ENCODE measurements at places on chromosomes 7 and 10.

GRCh38 chr10:132506711-132507408, 30.7 kb upstream of the INPP5A start:
- DNase-seq = no peak

GRCh38 chr7:69625238-69625637, 27.0 kb downstream of the AUTS2 start:
- no peak for DNase-seq

DNA sequence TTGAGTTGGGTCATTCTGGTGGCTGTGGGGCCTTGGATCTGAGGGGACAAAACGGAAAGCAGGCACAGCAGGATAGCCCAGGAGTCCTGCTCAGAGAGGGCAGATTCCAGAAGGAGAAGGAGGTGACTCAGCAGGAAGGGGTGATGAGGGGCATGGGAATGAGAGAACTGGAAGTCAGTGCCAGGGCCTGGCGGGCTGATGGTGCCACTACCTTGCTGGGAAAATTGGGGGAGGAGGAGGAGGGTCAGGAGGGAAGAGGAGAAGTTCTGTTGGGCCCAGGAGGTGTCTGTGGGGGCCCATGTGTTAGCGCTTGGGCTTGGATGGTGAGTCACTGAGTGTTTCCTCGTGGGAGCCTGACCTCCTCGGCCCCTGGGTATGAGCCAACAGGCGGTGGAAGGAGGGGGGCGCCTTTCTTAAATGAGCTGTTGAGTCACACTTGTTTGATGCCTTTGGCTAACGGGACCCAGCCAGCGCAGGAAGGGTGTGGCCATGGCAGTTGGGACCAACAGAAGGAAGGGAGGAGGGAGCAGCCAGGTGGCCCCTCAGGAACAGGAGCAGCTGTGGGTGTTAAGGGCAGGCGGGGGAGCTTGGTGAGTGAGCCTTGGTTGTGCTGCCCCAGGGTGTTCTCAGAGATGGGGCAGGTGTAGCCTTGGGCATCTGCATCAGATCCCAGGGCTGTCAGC, 130.0 kb upstream of the BTBD16 start:
- no peak for DNase-seq

GRCh38 chr7:93884541-93884940, 6.0 kb downstream of the TFPI2 start:
- no peak for DNase-seq

DNA sequence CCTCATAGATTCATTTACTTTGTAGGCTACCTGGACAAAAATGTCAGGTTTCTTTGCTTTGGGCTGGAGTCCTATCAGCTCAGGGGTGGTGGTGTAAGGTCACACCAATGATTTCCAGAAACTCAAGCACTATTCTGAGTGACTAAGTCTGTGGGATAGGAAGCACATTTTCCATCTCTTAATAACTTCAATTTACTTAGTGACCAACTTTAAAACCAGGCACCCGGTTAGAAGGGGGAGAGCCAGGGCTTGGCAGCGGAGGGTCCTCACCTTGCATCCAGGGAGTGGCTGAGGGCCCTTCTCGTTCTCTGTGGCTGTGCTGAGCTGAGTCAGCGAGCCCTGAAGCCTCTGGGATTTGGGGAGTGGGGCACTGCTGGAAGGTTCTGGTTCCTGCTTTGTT, 6.7 kb downstream of the CHST3 start:
- no peak for DNase-seq

DNA sequence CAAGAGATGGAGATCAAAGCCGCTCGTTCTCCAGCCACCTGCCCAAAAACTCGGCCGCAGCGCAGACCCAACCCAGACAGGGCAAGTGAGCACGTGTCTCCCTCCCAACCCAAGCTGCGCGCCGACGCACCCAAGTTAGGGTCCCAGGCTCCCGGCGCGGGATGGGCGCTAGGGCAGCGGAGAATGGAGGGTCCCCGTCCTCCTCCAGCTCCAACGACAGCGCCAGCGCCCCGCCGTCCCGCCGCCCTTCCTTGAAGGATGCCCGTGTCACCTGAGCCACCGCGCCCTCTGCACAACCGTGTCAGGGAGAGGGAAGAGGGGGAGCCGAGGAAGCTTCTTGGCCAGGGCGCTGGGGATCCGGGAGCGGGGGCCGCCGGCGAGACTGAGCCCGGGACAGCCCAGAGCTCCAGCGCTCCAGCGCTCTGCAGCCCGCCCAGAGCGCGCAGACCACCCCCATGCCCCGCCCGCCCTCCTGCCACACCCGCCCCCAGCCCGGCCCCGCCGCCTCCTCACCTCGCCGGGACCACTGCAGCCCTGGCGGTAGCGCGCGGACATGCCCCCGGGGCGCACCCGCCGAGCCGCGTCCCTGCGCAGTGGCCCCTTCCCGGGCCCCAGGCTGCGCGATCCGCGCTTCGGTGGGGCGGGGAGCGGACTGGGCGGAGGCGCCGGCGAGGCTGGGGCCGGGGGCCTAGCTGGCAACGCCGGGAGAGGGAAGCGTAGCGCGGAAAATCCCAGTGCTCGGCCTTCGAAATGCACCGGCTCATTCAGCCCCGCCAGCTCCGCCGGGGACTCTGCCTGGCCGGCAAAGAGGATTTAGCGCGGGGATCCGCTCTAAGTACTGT, at the start of gene SLC16A12:
Gene SLC16A12 (minus strand): TSS at position 424 of the 842 bp plus-strand sequence. CDS start 73,016 bp downstream, outside the sequence.
- no peak for DNase-seq

DNA sequence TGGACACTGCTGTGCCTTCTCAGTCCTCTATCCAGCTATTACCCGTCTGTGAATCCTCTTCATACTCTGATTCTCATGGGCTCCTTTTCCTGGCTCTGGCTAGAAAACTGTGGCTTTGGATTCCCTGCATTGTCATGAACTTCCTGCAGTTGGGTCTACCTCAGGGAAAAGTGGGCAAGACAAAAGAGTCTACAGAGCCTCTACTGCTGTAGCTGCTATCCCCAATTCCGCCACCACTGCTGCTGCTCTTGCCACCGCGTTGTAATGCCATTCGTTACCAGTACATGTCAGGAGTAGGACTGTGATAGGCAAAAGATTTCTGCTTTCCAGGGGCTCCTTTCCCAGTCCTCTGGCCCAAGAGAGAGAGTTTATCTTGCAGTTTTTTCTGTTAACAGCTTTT, 23.9 kb upstream of the PPP1R17 start:
- DNase-seq = no peak

DNA sequence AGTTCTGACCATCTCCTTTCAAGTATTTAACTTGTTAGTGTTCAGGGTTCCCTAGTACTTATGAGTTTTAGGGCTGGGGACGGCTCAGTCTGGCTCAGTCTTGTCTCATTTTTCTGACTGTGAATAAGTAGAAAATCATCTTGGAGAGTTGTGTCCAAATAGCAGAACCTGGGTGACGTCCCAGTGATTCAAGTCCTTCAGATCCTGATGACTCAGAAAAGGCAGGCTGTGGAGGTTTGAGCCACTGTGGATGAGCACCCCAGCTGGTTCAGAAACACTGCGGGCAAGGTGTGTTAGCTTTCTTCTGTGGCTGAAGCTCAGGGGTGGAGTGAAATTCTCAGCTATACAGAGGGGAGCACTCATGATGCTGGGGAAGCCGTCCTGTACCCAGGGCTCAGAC, 154.4 kb upstream of the NPY start:
- DNase-seq = no peak

GRCh38 chr10:114647545-114648138, 10.4 kb downstream of the ABLIM1 start:
- no peak for DNase-seq

- no peak for DNase-seq
Observed at GRCh38 chr10:86840498-86840897, 84.1 kb downstream of the BMPR1A start.

DNA sequence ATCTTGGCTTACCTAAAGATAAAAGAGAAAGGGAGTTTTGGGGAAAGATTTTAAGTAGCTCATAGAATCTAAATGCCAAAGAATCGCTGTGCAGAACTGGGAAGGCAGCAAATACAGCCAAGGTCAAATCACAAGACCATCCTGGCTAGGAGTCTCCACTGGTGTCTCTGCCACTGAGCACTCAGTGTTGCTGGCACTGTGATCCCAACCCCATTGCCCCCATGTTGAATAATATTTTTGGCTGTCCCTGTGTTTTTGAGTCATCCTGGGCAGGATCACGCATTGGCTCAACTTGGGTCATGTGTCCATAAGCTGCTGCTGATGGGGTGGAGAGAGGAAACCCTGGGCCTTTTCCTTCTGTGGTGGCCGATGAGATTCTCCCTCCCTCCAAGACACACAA, 21.2 kb downstream of the TLX1 start:
- no peak for DNase-seq

DNA sequence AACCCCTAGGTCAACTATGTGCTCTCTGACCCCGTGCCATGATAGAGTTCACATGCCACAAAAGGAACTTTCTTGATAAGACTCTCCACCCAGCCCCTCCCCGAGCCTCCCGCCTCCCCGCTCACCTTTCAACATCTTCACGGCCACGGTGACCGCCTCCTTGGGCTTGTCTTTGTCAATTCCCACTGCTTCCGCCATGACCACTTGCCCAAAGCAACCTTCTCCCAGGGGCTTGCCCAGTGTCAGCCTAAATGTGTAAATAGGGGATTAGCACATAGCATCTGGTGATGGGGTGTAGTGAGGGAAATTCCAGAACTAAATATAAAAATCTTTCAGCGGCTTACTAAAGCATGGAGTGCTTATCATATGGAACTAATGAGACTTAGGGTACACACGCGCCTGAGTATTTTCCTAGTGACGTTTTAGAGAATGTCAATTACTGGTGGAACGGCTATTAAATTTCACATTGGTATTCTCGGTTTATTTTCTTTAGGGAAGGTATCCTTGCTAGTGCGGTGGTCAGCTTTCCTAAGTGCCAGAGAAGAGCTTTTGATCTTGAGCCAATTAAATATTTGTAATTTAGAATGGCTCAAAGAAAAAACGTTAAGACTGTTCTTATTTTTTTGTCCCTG, 97.4 kb downstream of the FGFR2 start:
- DNase-seq = no peak

- no peak for DNase-seq
Observed at GRCh38 chr10:96276831-96277230, 5.5 kb upstream of the BLNK start.

DNA sequence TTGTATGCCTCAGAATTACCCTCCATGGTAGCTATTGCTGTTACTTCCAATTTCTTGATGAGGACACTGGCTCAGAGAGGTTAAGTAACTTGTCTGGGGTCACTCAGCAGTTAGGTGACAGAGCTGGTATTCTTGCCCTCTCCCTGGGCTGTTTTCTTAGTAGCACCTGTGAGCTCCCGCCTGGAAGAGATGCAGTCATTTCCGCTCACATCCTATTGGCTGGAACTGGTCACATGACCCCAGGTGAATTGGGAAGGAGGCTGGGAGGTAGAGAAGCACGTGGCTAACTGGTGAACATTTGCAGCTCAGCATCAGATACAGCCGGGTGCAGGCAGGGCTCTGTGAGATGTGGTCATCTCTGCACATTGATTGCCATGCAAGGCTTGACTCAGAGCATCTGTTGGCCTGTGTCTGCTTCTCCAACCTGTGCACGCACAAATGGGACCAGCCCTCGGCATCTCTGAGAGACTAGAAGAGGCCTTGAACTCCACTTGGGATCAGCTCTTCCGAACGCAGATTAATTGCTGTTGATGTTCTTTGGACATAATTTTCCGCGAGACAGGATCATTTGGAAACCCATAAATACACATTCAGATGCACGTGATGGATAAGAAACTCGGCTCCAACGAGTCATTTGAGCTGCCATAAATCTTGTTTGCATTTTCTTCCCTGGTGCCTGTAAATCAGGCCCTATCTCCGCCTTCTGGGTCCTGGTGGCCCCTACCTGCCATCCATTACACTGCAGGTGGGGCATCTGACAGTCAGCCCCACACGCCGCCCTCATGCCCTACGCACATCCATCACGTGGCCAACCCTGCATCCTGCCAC, 42.8 kb downstream of the MYL10 start:
- no peak for DNase-seq

GRCh38 chr7:74262639-74263398, 8.6 kb upstream of the RFC2 start:
- DNase-seq = no peak

GRCh38 chr10:110700947-110701616, 56.9 kb downstream of the RBM20 start:
- no peak for DNase-seq

- no peak for DNase-seq
Observed at GRCh38 chr10:17820943-17821342, 11.8 kb downstream of the MRC1 start.

- DNase-seq = no peak
Observed at GRCh38 chr10:55747244-55747643, 613.8 kb downstream of the ZWINT start.

DNA sequence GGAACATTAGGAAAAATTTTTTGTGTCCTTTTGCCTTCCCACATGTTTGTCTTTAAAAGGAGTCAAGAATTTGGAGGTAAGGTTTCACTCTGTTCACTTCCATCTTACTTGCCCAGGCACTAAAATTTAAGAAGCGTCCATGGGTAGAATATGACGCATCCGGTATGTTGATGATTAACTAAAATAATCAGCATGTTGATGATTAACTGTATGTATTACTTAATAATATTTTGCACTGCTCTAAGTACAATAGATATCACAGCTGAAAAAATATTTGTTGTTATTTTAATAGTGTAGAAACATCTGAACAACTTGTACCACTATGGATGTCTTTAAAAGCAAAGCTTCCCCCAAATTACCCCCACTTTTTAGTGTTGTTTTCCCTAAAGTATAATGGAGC, 11.5 kb downstream of the ANKRD22 start:
- DNase-seq = no peak

- DNase-seq = no peak
Observed at GRCh38 chr7:5383314-5384098, 40.1 kb downstream of the TNRC18 start.

- DNase-seq = no peak
Observed at GRCh38 chr10:78849115-78849514, 219.7 kb upstream of the ZMIZ1 start.

GRCh38 chr7:50226145-50226544, 78.4 kb upstream of the IKZF1 start:
- DNase-seq = no peak

DNA sequence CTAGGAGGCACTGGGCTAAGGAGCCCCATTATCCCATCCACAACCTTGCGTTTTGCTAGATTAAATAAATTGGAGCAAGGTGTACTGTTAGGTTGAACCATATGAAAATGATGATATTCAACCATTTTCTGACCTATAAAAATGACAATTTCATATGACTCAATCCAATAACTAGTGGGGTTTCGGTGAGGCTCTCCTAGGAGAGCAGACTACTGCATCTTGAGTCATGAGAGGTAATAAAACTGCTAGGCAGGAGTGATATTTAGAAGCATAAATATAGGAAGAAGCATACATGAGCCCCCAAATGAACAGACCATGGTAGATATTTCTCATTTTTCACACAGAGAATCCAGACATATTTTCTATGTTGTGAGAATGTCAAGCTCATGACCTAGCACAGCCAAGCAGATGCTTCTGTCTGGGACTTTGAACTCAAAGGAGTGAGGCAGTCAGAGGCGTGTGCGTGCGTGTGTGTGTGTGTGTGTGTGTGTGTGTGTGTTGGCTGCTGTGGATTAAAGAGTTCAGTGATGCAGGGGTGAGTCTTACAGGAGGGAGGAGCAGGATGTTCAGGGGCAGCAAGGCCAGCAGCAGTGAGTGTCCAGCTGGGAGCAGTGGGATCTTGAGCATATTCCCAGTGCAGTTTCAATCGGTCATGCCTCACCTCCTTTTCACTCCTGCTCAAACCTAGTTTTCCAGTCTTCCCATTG, 17.8 kb upstream of the WDR11 start:
- DNase-seq = no peak

- DNase-seq = no peak
Observed at GRCh38 chr7:105849122-105849855, 27.1 kb downstream of the ATXN7L1 start.
